Adrenal gland (tissue), 19 donors: ENCODE measurements at places on chromosomes 2 and 18. TPM values are rescaled to one million over a fixed set of nuclear protein-coding genes. Genes with fewer than 3 reads are reported as not detected.

DNA sequence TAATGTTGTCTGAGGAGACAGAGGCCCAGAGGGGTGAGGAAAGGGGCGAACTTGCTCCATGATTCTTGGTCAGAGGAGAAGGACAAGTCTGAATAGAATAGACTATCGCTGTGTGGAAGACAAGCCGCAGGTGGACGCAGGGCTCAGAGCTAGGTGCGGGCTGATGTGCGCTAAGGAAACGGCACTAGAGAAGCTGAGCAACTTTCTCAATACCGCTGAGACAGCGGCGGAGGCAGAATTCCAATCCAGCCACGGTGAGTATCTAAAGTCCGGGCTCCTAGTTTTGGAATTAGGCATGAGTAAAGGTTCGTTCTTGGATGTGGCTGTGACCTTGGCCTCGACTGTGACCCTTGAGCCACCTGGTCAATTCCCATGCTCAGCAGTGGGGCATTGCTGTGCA, 47.8 kb downstream of the CAPN13 start:
- no peaks in the 10 kb centered on the region for H3K4me1 ChIP-seq
- H3K4me3 ChIP-seq = no peak overlapping the region
- H3K27me3 ChIP-seq = no peaks in the 10 kb centered on the region
- no peak for DNase-seq
- H3K27ac ChIP-seq = no peak overlapping the region
- no peaks in the 10 kb centered on the region for H3K36me3 ChIP-seq

The MOB1A gene
- 90.6 TPM for total RNA-seq

- no peaks in the 10 kb centered on the region for H3K27me3 ChIP-seq
- no peak overlapping the region for H3K4me3 ChIP-seq
- H3K4me1 ChIP-seq = peaks cover 12% of the 10 kb centered on the region
- peak; percentile 28 for DNase-seq
Observed at GRCh38 chr2:101815739-101816391, 118.4 kb downstream of the MAP4K4 start.

DNA sequence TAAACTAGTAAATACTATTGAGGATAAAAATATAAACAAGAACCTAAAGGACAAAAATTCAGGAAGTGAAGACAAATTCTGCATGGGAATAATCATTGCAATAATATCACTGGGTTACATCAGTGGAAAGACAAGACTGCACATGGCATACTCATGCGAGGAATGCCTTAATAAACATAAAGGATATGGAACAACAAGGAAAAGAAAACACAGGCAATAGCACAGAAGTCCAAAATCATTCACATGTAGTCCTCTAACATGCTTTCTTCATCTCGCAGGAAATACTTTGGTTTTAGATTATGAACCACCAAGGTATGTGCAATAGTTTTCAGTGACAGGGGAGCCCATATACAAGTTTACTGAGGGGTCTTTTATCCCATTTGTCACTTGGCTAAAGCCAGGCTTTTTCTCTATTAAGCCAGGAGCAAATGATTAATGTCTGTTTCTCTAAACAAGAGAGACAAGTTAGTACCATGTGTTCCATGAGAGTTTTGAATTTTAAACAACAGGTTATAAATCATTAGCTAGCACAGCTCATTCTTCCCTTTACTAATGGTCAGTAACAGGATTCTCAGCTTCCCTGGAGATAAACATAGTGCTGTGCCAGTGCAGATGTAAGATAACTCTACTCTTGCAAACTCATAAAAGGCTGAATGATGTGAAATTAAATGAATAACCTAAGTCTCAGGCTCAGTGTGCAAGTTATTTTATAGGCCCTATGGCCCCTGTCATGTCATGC, 353.6 kb upstream of the FSIP2 start:
- no peak overlapping the region for H3K4me3 ChIP-seq
- no peaks in the 10 kb centered on the region for H3K4me1 ChIP-seq
- H3K27ac ChIP-seq = no peak overlapping the region
- no peaks in the 10 kb centered on the region for H3K36me3 ChIP-seq

GRCh38 chr18:48545757-48546321, 7.0 kb downstream of the CTIF start:
- no peaks in the 10 kb centered on the region for H3K27me3 ChIP-seq
- H3K4me3 ChIP-seq = no peak overlapping the region
- no peaks in the 10 kb centered on the region for H3K36me3 ChIP-seq

GRCh38 chr2:128315122-128315828, 3.4 kb downstream of the HS6ST1 start:
- DNase-seq = no peak
- no peaks in the 10 kb centered on the region for H3K36me3 ChIP-seq
- no peak overlapping the region for H3K27ac ChIP-seq
- no peak overlapping the region for H3K4me3 ChIP-seq
